Activated naive CD4-positive, alpha-beta T cell treated with anti-CD3 and anti-CD28 coated beads, Interleukin-2, amount 50 U/mL, for 72 hours (primary cell): ENCODE measurements at places on chromosomes 2 and 18. TPM values are rescaled to one million over a fixed set of nuclear protein-coding genes. Genes with fewer than 3 reads are reported as not detected.
A peak's percentile ranks its signal among the peaks of the same experiment; 100 is the strongest.

Gene TUBA3E
- not detected for total RNA-seq

Gene TCF23
- total RNA-seq = not detected

Gene CFC1
- not detected for total RNA-seq

Gene SP140
- 75.8 TPM for total RNA-seq

Gene DQX1
- 2.3 TPM for total RNA-seq

Gene UGT1A6
- total RNA-seq = not detected

Gene TMEM150A
- 3.1 TPM for total RNA-seq

Gene GREB1
- total RNA-seq = 1.2 TPM

Gene KCNS3
- not detected for total RNA-seq

DNA sequence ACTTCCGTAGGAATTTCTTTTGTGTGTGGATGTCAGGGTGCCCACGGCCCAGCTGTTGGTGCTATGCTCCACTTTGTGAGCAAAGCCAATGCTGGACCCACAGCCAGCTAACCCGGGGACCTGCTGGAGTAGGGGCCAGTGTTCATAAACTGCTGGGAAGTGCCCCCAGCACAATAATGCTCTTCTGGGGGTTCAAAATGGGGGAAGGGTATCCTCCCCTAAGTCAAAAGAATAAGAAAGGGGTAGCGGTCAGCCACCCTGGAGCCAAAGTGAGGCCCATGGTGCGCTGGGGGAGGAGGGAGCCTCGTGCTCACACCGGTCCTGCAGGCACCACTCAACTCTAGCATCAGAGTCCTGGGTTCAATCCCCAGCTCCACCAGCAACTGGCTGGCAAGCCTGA is 115.8 kb upstream of the NPAS2 start:
- no peak for DNase-seq

DNA sequence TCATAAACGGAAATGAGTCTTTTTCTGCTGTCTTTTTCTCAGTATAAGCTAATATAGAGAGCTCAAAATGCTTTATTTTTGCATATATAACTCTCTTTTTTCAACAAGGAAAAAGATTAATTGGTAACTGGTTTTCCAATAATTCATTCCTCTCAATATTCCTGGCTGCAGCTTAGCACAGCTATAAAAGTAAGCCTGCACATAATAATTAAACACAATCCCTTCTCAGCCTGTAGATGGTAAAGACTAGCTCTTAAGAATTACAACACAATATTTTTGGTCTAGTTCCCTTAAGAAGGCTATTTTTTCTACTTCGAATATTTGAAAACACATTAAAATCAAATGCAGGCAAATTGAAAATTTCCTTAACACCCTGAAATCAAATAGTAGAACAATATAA is 258.0 kb downstream of the DOK6 start:
- DNase-seq = no peak

DNA sequence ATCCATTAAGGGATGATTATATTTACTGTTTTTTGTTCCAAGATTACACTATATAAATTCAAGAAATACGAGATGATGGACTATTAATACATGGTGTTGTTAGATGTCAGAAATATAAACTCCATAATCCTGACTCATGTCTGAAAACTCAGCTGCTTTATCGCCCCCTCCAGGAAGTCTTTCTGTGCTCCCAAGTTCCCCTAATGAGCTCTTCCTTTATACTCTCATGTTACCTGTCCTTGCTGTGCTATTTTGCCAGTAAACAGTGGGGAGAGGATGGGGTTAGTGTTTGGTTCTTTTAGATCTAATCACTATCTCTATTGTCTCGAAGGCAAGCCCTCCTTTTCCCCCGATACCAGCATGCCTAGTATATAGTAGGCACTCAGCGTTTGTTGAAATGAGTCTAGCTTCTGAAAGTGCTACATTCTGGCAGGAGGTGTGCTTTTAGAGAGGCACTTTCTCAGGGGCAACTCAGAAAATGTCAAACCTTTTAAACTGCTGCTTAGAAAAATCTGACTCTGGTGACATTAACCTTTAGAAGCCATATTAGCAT is 21.4 kb upstream of the BARD1 start:
- no peak for DNase-seq

DNA sequence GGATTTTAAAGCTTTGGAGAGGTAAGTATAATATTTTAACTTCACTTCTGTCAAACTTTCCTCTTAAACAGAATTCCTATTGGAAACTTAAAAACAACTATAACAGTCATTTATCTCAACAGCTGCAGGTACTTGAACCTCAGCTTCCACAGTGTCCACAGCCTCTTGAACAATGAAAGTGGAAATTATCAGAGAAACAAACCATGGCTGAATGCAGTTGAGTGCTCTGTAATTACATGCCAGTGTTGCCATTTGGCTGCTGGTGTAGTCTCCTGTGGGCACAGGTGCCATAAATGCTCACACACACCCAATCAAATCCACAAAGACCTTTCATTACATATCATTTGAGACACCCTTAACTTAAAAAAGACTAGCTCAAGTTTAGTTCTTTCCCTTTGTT is 125.1 kb downstream of the CPS1 start:
- no peak for DNase-seq

DNA sequence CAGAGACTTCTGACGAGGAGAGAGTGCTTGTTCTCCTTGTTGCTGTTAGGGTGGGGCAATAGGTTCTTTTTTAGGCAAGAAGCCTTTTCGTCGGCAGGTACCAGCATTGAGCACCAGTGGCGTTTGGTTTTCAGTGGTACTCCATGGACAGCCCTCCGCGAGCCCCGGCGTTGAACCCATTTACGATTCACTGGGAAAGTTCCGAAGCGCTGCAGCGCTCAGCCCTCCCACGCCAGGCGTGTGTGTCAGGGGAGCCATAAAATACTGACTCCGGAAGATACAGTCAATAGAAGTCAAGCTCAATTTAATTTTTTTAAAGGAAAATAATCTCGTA is 494 bp upstream of the ROCK1 start:
- no peak for DNase-seq

GRCh38 chr2:71461304-71461671 is 7.9 kb downstream of the DYSF start:
- no peak for DNase-seq

GRCh38 chr2:6877402-6878304 is at the start of gene RSAD2:
Gene RSAD2 (plus strand): TSS chr2:6877777. CDS start chr2:6877801, 24 bp downstream.
- DNase-seq = no peak

GRCh38 chr2:225017713-225018112 is 24.6 kb downstream of the DOCK10 start:
- DNase-seq = no peak

- DNase-seq = no peak
Observed at GRCh38 chr18:11751341-11752115, 62.5 kb downstream of the GNAL start.

GRCh38 chr18:44742718-44743311 is 62.1 kb downstream of the SETBP1 start:
- DNase-seq = no peak

- DNase-seq = no peak
Observed at GRCh38 chr2:234966340-234966739, 14.5 kb downstream of the SH3BP4 start.

DNA sequence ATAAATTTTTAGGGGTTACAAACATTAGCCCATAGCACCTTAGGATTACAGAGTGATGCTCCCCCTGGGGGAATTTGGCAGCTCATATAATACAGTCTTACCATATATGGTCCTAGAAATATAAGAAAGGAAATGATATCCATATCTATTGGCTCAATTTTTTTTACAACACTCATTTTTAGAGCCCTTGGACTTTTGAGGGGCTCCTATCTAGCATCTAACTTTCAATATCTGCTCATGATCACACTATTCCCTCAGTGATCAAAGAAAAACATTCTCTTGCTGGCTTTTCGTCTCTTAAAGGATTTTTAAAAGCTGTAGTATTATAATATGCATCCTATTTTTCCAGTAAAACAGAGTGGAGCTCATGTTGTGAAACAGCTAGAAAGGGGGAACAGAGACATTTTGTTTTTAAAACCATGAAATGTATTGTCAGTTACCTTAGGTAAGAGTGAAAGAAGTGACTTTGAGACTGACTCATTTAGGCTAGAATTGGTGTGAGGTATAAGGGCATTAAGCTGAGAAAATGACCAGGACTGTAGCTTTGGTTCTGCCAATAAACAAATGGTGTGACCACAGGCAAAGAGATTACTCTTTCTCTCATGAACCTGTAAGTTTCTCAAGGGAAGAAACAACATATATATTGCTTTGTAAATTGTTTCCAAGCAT is 65.8 kb downstream of the ALPK2 start:
- DNase-seq = no peak

GRCh38 chr18:23881778-23882177 is 132.8 kb upstream of the TTC39C start:
- DNase-seq = no peak

DNA sequence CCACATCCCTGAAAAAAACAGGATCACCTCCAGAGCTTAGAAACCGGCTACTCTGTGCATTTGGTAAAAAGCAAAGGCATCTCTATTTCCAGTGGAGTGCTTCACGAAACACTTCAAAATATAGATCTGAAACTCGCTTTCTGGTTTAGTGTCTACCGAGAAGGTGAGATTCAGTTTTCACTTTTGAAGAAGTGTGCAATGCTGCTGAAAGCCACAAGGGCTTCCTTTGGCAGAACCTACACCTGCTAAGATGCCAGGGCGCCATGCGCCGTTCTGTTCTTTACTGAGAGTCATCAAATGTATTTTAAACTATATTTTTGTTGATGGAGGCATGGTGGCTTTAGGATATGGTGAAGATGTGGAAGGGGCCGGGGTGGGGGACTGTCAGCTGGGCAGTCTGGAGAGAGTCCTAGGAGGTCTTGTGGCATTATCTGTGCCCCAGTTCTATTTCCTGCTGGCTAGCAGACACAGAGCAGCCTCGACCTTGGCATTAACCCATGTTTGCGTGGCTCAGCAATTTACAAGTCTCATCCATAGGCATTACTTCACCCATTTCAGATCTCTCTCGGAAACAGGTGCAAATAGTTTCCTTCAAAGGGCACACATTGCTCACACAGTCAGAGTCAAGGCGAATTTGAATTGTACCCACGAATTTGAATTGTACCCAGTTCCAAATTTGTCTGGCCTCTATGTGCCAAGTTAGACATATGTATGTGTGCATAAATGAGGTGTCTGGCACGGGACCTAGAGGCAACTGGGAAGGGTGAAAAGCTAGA is 46.7 kb upstream of the KCNF1 start:
- DNase-seq = no peak

GRCh38 chr2:240932001-240932723 is 26.0 kb downstream of the CROCC2 start:
- no peak for DNase-seq

DNA sequence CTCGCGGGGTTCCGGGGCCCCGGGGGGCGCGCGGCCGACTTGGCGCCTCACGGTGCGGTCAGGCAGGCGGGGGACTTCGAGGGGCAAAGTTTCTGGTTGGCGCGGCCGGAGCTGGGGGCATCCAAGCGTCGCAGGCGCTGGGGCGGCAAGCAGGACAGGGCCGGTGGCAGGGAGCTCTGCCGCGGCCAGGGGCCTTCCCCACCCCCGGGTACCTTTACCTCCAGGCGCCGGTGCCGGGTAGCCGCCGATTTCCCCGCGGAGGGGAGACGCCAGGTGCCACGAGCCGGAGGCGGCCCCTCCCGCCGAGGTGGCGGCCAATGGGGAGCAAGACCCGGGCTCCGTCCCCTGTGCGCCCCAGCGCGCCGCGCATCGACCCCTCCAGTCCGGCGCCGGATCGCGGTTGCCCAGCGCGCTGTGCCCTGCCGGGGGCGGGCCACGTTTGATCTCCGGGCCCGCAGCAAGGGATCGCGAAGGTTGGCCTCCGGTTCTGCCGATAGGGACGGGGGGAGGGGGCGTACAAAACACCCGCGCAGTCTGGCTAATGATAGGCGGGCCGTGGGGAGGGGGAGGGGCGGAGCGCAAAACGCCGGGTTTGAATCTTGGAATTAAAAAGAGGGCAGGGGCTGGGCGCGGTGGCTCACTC is at the start of gene ST8SIA5:
ST8SIA5 (minus strand) TSS at position 495 of the 643 bp plus-strand sequence. CDS start 545 bp downstream, outside the sequence.
- DNase-seq = peak; percentile 18

DNA sequence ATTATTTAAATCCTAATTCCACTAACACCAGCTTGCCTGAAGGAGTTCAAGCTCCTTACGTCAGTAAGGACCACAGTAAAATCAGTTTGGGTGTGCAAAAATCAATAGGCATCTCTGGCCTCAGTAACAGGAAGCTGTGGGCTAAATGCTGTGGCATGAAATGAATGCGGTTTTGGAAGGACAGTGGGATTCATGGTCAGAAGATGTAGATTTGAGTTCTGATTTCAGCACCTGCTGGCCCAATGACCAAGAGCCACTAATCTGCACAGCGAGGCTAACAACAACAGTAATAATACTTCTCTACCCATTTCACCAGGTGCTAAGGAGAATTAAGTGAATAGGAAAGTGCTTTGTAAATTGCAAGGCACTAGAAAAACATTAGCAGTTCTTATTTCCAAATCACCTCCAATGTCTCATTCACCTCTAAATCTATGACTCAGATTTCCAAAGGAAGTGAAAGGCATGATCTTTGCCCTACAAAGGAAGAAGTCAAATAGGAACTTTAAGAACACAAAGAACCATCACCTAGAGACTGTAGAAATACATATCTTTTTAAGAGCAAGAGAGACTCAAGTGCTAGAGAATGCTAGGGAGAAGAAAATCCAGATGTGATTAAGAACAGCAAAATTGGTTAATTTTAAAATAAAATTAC is 172.6 kb downstream of the ANKRD44 start:
- DNase-seq = no peak

DNA sequence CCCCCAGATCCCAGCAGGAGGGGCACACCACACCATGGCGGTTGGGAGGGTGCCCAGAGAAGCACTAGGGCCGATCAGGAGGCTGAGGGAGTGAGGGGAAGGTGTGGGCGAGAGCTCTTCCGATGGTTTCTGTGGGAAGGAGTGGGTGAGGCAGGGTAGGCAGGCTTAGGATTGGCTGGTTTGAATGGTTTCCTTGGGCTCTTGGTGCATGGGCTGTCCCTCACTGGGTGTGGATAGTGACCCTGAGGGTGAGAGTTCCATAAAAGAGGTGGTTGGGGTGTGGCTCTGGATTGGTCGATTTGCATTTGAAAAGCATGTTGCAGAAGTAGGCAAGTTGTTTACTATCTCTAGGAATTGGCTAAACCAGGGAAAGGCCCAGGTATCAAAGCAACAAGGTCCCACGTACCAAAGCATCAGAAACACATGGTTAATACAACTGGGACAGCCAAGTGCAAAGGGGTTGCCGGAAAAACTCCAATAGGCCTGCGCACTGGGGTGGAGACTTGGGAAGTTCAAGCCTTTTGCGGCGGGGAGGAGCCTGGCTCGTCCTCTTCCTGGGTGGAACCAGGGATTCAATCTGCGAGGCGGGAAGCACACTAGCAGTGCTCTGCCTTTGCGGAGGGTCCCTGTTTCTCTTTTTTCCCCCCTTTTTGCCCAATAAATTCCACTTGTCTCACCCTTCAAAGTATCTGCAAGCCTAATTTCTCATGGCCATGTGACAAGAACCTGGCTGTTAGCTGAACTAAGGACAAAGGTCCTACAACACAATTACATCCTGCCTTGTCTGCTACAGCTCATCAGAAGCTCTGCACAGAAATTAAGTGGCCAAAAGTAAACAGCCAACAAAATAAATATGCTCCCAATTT is 43.2 kb downstream of the IL1R2 start:
- DNase-seq = no peak

GRCh38 chr18:43068781-43069180 is 46.7 kb downstream of the RIT2 start:
- no peak for DNase-seq

DNA sequence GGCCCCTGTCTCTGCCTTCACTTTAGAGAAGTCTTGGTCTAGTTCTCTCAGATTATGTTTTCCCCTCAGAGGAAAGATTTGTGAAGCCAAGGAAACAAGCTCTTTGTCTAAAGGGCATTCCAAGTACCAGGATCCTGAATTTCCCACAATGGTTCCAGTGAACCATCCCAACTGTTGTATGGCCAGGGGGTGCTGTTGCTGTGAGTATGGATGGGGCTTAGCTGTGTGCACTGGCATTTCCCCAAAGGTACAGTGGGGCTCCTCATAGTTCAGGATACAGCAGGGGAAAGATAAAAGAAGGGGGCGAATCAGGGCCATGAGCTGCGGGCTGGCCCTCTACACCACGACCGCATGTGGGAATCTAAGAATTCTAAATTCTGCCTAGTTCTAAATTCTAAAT is 1154.0 kb upstream of the FANCL start:
- no peak for DNase-seq
